Stimulated activated naive CD4-positive, alpha-beta T cell (primary cell): ENCODE measurements at places on chromosomes 4 and X.

DNA sequence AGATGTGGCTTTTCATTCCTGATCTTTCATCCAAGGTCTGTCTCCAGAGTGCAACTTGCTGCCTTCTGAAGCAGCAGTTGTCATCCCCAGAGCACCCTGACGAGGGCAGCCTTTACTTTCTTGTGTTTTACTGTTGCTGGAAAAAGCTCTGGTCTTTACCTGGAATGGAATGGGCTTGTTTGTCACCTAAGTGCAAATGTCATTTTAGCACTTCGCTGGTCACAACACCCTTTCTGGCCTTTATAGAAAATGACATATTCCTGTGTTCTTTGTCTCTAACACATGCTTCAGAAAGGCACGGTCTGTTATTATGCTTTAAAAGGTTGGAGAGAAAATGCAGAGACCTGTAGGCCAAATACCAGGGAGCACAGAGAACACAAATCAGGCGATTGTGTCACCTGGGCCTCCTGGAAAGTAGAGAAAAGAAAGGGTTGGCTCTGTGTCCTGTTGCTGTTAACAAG is 332.7 kb upstream of the IGFBP7 start:
- no peak for DNase-seq

DNA sequence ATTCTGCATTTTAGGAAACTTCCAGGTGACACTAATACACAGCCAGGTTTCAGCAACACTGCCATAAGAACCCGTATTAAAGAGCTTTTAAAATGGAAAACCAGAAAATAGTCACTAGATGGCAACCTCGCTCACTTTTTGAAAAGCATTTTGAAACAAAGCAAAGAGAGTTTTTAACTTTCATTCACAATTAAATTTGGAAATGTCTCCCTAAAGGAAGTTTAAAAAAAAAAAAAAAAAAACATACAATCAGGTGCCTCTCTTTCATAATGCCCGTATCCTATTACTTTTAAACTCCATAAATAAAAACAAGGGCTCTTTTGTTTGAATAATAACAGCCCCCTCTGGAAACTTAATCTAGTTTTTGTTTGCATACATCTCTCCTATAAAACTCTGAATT is 20.3 kb downstream of the MEPE start:
- no peak for DNase-seq

- DNase-seq = no peak
Observed at GRCh38 chr4:101183666-101184373, 163.5 kb downstream of the PPP3CA start.

- no peak for DNase-seq
Observed at GRCh38 chr4:148438047-148438446, 4.2 kb downstream of the NR3C2 start.

GRCh38 chr4:159041054-159042034 is 61.5 kb upstream of the RAPGEF2 start:
- no peak for DNase-seq
